ENCODE measurements at places on chromosomes 16 and 17.

DNA sequence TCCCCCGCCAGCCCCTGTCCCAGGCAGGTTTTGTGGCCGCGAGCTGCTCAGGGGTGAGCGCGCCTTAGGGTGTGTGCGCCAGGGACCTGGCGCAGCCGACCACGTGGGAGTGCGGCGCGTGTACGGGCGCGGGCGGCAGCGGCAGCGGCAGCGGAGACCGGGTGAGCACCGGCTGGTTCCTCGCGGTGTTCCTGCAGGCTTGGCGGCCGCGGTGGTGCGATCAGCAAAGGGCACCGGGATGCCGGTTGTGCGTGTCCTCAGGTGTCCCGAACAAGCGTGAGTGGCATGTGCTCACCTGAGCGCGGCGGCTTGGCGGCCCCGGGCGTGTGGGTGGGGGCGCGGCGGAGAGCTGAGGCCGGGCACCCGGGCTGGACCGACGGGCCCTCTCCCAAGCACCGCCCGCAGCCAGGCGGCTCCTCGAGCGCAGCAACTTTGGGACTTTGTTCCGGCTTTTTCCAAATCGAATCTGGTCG, 381 bp upstream of the HSD11B2 start:
- DNase-seq = no peak

DNA sequence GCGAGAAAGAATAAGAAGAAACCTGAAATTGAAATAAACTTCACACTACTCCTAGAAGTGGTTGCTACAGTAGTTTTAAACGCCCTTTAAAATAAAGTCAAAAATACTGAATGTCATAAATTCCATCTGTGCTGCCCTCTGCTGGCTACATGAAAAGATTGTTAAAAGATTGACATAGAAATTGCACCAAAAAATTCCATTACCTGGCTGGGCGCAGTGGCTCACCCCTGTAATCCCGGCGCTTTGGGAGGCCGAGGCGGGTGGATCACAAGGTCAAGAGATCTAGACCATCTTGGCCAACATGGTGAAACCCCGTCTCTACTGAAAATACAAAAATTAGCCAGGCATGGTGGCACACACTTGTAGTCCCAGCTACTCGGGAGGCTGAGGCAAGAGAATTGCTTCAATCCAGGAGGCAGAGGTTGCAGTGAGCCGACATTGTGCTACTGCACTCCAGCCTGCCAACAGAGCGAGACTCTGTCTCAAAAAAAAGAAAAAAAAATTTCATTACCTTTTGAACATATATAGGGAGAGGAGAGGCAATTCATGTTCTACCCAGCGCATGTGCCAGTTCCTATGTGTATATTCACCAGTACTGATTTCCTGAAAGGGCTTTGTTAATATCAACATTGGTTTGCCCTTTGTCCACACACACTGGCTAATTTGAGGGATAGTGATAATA, 36.5 kb downstream of the CYTH1 start:
- DNase-seq = peak; percentile 40

DNA sequence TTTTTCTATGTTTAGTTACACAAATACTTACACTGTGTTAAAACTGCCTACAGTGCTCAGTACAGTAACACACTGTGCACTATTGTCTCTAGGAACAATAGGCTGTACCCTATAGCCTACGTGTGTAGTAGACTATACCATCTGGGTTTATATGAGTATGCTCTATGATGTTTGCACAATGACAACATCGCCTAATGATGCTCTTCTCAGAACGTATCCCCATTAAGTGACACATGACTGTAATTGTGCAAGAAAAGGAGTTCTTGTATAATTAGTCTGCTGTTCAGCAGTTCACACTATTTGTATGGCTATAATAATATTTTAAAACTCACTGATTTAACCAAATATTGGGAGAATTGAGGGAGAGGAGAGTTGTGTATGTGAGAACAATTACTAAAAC, 173.7 kb downstream of the TRIM37 start:
- no peak for DNase-seq

DNA sequence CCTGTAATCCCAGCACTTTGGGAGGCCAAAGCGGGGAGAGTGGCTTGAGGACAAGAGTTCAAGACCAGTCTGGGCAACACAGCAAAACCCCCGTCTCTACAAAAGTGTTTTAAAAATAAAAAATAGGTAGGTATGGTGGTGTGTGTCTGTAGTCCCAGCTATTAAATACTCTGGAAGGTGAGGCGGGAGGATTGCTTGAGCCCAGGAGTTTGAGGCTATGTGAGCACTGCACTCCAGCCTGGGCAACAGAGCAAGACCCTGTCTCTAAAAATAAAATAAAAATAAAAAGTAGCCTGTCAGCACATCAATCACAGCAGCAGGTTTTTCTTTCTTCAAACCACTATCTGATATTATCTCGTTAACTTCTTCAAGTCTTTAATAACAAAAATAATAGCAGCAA, 1.6 kb downstream of the USP31 start:
- no peak for DNase-seq

GRCh38 chr17:77449908-77450741, 309.4 kb downstream of the SEC14L1 start:
- no peak for DNase-seq

GRCh38 chr16:67406111-67406971, 9.9 kb downstream of the ZDHHC1 start:
- no peak for DNase-seq

- no peak for DNase-seq
Measured at GRCh38 chr17:58334256-58334655, 5.7 kb upstream of the TSPOAP1 start.

GRCh38 chr17:34133350-34133749, 121.7 kb upstream of the CCL2 start:
- no peak for DNase-seq

DNA sequence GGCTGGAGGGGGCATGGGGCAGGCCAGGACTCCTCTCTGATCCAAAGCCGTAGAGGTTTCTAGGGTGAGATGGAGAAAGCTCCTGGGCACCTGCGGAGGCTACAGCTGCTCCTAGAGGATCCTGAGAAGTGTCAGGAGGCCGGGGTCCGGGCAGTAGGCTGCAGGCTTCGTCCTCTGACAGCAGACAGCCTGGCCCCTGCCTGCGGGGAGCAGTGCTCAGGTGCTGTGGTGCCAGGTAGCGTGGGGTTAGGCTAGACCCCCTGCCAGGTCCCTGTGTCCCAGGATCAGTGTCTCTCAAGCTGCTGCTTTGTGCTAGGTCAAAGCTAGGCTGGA, 1.5 kb upstream of the MRPS34 start:
- no peak for DNase-seq

GRCh38 chr17:63476459-63476853, 405 bp upstream of the ACE start:
- DNase-seq = no peak

DNA sequence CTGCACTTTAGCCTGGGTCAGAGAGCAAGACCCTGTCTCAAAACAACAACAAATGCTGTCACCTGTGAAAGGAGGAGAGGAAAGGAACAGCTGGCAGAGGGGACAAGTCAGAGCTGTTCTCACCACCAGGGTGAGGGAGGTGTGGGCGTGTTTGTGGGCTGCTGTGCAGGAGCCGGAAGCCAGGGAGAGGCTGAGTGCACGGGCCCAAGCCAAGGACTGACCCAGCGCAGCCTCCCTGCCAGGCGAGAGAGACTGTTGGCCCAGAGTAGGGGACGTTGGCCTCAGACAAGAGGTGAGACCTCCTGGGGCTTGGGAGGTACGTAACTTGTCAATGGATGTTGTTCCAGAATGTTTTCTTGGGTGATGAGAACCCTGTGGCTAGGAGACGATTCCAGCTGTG, 10.7 kb downstream of the SPNS2 start:
- peak; percentile 59 for DNase-seq

GRCh38 chr17:35087731-35088355, 24.3 kb upstream of the RFFL start:
- DNase-seq = peak; percentile 12

- no peak for DNase-seq
Measured at GRCh38 chr17:37725601-37726146, 19.2 kb downstream of the HNF1B start.

DNA sequence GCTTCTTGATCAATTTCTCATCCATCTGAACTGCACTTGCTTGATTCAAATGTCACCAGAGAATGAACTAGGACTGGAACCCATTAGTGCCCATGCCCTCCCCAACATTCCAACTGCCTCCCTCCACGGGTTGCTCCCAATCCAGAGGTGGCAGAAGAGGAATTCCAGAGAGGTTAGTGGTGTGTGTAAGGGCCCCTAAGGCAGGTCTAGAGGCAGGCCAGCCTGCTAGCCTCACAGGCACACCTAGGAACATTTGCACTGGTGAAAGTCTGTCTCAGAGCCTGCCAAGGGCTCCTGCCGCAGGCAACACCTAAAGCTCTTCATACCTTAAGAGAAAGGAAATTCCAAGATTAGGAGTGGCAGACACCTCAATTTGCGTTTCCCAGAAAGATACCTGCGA, 21.2 kb upstream of the CMTM4 start:
- DNase-seq = no peak

DNA sequence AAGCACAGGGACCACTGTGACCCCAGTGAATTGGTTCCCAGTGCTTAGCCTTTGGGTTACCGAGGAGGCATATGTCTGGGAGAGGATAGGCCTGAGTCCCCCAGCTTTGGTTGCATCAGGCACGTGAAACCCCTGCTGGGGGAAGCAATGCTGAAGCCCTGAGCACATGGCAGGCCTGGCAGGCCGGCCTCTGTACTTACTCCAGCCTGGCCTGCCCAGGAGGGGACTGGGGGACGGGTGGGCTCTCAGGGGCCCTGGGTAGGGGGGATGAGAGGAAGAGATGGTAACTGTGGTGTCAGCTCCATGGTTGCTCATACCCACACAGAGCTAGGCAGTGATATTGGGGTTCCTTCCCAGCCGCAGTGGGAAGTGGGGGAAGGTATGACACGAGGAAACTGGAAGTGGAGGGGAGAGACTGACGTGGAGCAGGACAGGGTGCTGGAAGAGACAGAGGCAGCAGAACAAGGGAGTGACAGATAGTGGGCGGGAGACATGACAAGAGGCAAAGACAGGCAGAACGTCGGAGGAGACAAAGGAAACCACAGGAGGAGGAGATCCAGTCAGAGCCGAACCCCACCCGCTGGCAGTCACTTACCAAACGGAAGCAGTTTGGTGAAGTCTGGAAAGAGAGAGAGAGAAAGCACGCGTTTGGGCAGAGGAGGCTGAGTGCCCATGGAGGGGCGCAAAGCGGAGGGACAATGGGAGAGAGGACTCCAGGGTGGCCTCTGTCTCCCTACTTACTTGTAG, 9.1 kb downstream of the TMEM208 start:
- DNase-seq = peak; percentile 50

- no peak for DNase-seq
Measured at GRCh38 chr17:59638553-59638952, 18.9 kb downstream of the CLTC start.

DNA sequence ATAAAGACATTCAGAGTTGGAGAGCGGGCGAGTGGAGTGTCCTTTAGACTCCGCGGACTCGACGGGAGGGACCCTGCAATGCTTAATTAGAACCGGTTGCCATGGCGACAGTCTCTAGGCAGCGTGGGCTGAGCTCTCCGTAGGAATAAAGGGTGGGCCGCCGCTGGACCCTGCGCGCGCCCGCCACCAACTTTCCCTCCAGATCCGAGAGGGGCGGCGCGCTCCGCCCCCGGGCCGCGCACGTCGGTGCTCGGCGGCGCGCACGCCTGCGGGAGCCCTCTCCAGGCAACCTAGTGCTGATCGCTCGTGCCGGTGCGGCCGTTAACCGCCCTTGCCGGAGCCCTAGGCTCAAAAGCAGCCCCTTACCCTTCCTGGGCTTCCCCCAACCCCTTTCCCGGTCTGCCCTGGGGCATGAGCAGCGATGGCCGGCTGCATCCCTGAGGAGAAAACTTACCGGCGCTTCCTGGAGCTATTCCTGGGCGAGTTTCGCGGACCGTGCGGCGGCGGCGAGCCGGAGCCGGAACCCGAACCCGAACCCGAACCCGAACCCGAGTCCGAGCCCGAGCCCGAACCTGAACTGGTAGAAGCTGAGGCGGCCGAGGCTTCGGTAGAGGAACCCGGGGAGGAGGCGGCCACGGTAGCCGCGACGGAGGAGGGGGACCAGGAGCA, at the start of gene PPM1E:
PPM1E (plus strand) TSS at position 278 of the 669 bp plus-strand sequence.
- DNase-seq = peak; percentile 56

DNA sequence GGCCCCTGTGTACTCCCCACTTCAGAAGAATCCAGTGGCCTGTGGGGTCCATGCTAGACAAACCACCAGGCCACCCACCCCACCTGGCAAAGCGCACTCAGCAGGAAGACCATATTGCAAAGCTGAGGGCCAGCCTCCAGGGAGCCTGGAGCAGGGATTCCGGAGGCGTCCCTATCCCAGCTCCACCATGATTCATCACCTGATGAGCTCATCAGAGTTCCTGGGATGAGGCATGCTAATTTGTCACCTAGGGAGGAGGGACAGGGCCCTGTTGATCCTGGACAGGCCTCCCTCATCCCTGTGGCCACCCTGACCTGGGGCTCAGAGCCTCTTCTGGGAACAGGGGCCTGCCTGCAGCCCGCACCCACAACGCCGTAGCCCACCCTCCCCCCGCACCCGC, 131.6 kb upstream of the PLCG2 start:
- no peak for DNase-seq

DNA sequence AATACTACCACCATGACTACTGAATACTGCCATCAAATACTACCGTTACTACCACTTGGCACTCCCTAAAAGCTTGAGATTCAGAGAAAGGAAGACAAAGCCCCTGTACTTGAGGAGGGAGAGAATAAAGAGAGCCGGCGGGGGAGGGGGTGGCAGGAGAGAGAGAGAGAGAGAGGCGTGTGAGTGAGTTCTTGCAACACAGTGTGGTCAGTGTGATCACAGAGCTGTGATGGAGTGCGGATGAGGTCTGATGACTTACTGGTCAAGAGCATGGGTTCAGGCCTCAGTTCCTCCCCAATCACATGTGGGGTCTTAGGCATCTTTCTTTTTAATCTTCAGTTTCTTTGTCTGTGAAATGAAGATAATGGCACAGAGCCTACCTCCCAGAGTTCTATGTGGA, 19.2 kb downstream of the PRKCB start:
- DNase-seq = no peak

DNA sequence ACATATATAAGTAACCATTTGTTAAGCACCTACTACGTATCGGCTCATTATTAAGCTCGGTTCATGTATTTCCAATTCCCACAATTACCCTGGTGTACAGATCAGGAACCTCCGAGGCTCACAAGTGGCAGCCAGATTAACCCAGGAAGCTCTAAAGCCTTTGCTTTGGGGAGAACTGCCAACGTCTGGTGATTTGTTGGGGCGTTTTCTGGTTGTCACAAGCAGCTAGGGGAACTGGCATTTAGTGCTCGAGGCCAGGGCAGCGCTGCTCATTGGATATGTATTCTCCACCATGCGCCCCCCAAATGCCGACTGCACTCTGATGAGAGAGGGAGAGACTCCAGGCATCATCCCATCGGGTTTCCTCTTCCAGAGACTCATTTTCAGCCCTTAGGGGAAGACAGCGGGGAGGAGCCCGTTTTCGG, 541 bp downstream of the ZNF18 start:
- peak; percentile 68 for DNase-seq

DNA sequence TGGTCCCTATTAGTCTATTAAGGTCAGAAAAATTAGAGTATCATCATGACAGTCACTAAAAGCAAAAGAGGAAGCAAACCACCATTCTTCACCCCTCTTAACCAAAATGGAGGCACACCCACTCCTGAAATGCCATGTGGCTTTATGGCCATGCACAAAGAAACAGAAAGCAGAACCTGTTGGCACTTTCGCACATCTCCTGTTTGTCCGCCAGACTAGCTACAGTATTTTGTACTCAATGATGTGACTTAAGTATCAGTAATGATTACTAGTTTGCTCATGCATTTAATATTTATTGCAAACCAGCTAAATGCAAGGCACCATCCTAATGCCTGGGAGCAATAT, 70.2 kb upstream of the GNAO1 start:
- no peak for DNase-seq
